NCI-H2029 treated with DMSO at 0.1 percent for 48 hours (cell line): ENCODE measurements at places on chromosomes 6 and 20.

DNA sequence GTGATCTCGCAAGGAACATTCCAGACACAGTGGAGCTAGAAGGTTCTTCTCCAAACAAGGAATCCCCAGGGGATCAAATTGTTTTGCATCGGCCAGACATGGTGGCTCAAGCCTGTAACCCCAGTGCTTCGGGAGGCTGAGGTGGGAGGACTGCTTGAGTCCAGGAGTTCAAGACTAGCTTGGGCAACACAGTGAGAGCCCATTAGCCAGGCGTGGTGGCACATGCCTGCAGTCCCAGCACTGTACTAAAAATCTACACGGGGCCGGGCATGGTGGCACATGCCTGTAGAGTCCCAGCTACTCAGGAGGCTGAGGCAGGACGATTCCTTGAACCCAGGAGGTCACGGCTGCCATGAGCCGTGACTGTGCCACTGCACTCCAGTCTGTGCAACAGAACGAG, 15.3 kb downstream of the GMEB2 start:
- no peak for DNase-seq

DNA sequence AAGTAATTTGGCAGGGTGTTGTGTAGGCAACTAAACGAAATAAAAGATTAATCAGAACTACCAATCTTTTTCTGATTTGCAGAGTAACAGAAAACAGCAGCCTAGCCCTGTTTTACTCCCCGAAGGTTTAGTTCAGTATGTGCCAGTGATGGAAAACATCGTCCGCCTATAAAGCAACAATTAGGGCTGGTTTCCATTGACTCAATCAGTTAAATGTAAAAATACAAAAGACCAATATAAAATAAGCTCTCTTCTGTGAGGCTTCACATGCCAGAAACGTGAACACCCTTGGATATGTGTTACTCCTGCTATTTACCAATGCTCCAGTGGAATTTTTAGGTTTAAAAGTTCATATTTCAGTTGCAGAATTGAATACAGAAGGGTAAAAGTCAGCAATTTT, 210.5 kb upstream of the RSPO3 start:
- DNase-seq, result no peak

DNA sequence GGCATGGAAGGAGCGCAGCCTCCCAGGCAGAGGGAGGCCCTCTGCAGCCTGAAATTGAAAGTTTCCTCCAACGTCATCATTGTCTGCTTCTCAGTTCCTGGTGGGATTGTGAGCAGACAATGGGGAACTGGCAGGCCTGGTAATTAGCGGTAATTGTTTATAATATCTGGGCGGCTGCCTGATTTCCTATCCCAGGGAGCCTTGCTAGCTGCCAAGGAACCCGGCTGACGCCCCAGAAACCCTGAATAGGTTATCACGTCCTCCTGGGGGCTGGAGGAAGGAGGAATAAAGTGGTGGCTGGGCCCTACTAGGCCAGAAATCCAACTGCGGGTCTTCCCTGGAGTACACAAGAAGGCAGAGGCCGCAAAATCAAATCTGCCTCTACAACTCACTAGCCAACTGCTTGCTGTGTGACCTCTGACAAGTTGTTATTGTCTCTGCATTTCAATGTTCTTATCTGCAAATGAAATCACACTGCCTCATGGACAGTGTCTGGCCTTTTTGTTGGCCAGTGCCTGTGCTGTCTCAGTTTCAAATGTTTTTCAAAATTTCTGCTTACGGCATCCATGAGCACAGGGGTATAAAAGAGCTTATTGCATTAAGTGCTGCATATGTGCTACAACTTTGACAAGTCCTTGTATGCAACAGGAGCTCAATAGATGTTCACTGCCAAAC, 16.9 kb downstream of the KCNK15 start:
- DNase-seq, result no peak

DNA sequence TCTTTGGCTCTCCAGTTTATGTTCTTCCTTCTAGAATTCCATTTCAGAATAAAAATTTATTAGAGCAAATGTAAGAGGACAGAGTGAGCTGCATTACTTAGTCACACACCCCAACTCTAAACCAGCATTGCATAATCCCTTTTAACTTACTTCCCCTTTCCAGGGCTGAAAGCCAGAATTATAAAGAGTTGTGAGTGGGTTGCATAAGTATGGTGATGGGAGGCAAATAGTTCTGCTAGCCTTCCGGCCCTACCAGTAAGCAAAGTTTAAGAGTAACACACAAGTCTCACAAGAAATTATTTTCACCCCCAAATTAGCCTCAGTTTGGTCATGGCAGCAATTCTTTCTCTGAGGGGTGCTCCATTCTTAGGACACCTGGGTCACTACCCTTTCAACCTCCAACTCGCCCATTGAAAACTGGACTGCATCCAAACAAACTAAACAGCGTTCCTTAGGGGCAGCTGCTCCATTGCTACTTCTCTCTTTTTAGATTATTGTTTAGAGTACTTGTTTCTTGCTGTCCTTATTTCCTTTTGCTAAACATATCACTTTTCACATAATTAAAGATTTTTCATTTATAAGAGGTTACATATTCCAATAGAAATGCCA, 1.6 kb downstream of the KIAA0408 start:
- DNase-seq, result no peak

DNA sequence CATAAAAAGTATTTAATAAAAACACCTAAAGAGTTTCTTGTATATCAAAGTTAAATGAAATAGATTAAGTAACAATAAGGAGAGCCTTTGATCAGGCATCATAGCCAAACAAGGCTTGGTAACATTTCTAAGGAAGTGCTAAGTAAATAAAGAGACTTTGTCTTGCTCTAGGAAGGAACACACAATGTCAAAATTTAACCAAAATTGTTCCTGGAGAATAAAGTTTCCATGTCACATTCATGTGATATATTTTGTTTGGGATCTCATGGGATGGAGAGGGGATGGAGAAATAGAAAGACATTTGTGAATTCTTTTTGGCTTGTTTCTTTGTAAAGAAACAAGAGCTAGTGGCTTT, 201.9 kb upstream of the DTNBP1 start:
- DNase-seq, result no peak

GRCh38 chr20:26218301-26218700, 521.6 kb upstream of the ZNF337 start:
- no peak for DNase-seq

GRCh38 chr20:31704225-31705119, 18.2 kb downstream of the BCL2L1 start:
- no peak for DNase-seq

DNA sequence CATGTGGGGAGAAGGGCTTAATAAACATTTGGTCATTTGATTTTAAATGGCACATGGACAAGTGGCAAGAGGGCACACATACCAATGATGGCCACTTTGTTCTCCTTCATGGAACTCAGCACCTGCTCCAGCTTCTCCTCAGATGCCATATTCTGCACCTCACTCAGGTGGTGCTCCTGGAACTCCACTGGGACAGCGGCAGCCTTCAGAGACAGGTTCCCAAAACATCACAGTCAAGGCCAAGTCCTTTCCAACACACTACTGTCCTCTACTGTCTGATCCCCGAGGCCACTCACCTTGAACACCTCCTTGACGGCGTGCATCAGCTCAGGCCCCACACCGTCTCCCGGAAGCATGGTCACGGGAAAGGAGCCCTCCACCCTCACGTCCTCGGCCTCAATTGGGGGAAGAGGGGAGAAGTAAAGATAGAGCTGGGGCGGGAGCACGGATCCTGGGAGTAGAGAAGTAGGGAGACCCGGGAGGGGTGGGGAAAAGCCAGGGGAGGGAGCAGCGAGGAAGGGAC, 591 bp downstream of the IDH3B start:
- DNase-seq, result no peak

DNA sequence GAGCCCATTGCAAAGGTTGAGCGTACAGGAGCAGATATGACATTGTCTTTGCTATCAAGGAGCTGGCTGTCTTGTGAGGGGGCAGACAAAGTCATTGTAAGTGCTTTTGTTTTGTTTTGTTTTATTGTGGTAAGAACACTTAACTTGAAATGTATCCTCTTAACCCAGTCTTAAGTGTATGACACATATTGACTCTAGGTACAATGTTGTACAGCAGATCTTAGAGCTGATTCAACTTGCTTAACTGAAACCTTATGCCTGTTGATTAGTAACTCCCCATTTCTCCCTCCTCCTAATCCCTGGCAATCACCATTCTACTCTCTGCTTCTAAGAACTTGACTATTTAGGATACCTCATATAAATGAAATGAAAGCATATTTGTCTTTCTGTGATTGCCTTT, 429.0 kb downstream of the BMP2 start:
- DNase-seq, result no peak

GRCh38 chr6:56689114-56689513, 46.4 kb upstream of the DST start:
- no peak for DNase-seq

- no peak for DNase-seq
Measured at GRCh38 chr6:9461188-9461587, 953.7 kb downstream of the TFAP2A start.

DNA sequence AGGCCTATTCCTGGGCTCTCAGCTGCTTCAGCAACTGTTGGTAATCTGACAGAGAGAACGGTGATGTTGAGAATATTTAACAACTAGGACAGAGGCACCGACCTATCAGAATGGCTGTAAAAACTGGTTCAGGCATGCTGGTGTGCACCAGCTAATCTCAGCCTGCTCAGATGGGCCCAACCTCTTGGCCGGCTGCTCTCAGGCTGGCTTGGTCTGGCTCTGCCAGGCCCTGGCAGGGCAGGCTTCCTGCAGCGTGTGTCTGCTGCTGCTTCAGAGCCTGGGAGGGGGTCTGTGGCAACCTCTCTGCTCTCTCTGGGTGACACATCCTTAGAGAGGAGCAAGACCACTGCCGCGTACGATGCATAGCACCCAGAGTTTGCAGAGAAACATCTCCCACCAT, 4.8 kb downstream of the SLC2A12 start:
- DNase-seq, result no peak

DNA sequence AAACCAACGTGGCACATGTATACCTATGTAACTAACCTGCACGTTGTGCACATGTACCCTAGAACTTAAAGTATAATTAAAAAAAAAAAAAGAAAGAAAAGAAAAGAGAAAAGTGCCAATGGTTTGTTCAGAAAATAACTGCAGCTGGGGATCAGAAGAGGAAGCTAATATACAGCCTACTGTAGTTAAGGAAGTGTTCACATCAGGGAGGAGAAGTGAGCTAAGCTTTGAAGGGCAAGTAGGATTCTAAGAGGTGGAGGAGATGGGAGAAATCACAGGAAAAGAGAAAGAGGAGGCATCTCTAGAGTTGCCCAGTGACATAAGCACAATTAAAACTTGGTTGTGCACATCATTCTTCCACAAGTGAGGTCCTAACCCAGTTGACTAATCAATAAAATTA, 214.4 kb upstream of the DTNBP1 start:
- DNase-seq, result no peak

DNA sequence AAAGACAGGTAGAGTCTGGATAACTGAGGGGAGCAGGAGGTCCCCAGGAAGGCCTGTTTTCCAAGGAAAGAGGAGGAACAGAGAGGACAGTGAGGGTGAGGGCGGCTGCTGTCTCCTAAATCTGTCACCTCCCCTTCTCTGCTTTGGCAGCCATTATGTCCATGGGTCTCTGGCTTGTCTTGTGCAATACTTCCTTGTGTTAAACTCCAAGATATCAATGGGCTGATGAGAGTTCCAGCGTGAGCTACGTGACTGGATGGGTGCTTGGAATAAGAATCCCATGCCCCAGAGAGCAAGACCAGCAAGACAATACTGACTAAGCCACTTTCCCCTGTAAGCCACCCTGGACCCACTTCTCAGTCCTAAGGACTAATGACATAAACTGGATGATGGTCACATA, 26.3 kb upstream of the DNAAF9 start:
- DNase-seq, result no peak

GRCh38 chr6:35230498-35230897, 16.7 kb downstream of the SCUBE3 start:
- DNase-seq, result peak; percentile 43

GRCh38 chr6:378958-379409, 12.6 kb upstream of the IRF4 start:
- DNase-seq, result no peak

DNA sequence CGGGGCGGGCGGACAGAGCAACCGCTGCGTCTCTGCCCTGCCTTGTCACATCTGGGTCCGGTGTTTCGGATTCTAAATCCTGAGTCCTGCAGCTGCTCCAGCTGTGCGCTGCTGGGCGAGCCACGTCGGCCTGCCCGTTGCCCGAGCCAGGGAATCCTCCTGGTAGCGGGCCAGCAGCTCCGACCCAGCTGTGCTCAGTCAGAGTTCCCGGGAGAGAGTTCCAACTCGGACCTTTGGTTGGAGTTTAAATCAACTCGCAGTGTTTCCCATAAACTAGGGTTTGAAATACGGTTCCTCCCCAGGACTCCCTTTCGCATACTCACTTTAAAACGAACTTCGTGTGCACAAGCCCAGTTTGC, 315 bp upstream of the PDE10A start:
- DNase-seq, result no peak

DNA sequence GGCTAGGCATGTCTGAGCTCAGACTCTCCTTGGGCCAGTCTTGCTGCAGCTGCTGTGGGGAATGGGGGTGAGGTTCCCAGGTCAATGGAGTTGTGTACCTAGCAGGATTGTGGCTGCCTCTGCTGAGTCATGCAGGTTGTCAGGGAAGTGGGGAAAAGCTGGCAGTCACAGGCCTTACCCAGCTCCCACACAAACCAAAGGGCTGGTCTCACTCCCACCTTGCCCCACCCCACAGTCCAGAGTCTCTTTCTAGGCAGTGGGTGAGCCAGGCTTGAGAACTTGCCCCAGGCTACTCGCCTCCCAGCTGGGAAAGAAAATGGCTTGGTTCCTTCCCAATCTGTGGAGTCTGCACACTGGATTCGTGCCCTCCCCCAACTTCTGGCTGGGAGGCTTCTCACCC, 65.7 kb downstream of the SCP2D1 start:
- no peak for DNase-seq

DNA sequence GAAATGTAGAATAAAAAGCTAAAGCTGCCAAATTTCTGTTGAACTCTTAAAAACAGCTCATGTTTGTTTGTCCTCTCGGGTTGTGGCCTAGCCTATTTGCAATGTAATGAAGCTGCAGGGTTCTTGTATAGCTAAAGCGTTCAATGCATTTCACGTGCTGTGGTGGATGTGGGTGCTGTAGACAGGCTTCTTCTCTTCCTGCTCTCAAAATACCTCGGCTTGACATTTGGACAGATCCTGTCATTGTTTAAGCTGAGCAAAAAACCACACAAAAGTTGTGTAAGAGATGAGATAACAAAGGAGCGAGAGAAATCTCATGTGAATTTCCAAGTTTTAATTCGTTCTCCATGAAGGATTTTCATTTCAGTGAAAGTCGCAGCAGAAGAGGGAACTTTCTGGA, 196.3 kb upstream of the UST start:
- DNase-seq, result no peak

GRCh38 chr20:41168281-41169161, 31.2 kb downstream of the PLCG1 start:
- DNase-seq, result no peak

- no peak for DNase-seq
Measured at GRCh38 chr20:58996226-58996611, 10.8 kb downstream of the CTSZ start.
